AG04450 (cell line): ENCODE measurements at places on chromosomes 2 and 18. TPM values are rescaled to one million over a fixed set of nuclear protein-coding genes. Genes with fewer than 3 reads are reported as not detected.

Gene POLR1B
- 11.3 and 12.4 TPM in 2 replicates for polyA plus RNA-seq

DNA sequence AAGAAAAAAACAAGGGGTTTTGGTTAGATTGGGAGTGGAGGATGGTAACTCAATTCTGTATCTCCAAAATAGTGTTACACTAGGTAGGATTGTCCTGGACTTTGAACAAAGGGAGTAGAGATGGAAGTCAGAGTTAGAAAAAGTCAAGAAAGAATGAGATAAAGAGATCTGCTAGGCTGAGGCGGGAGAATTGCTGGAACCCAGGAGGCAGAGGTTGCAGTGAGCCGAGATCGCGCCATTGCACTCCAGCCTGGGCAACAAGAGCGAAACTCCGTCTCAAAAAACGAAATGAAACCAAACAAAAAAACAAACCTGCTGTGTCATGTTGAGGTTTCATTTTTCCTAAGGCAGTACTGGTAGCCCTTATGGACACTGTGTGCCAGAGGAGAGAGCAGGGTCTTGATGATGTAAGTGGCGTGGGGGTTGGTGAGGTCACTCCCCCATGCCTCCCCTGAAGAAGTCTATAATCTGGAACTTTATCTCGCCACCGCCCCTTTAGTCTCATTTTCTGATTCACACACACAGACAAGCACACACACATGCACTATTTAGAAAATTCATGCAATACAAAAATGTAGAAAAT lies 10.5 kb downstream of the DRC1 start:
- no peak for DNase-seq

DNA sequence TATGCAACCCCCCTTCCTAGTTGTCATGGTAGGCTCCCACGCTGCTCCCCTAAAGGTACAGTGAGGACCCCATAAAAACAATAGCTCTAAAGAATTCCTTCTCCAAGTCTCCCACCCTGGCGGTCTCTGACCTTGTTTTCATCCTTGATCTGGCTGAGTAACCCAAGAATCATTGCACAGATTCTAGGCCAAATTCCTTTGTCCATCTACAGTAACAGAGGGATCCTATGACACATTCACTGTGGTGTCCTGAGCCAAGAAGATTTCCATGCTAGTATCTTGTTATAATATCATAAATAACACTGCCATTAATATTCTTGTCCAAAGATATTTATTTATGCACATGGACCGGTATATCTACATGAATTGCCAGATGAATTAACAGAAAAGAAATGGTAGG lies 240.2 kb downstream of the CYP26B1 start:
- no peak for DNase-seq

Gene GALNT3
- polyA plus RNA-seq = 1.9 and 2.3 TPM in 2 replicates

- no peak for DNase-seq
These were observed 60.5 kb upstream of the PELI1 start for GRCh38 chr2:64204703-64205102.

- DNase-seq = no peak
These were observed 17.5 kb upstream of the DPP4 start for GRCh38 chr2:162091325-162092007.

Gene LMAN1
- 110 and 159 TPM in 2 replicates for polyA plus RNA-seq

Gene MAP3K19
- not detected in 2 replicates for polyA plus RNA-seq

DNA sequence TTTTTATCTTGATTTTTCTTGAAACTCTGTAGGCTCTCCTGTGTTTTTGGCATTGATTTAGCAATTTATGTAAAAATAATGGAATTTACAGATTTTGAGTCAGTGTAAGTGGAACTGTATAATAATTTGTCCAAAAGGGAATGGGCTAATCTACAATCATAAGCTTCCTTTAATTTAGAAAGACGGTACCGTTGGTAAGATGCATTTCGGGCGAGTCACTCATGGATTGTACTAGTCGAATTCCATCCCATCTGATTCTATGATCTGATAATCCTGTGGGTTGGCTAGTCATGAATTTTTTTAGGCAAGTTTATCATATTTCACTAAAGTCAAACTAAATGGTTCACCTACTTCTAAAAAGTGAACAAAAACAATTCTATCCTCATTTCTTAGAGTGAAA lies 133.4 kb downstream of the ZNF407 start:
- DNase-seq = peak; percentile 48

- no peak for DNase-seq
These were observed 4.4 kb downstream of the ADRA2B start for GRCh38 chr2:96111823-96112500.

Gene LRRFIP1
- 55.2 and 71.1 TPM in 2 replicates for polyA plus RNA-seq

Gene PIGN
- polyA plus RNA-seq = 25.1 and 33.7 TPM in 2 replicates

DNA sequence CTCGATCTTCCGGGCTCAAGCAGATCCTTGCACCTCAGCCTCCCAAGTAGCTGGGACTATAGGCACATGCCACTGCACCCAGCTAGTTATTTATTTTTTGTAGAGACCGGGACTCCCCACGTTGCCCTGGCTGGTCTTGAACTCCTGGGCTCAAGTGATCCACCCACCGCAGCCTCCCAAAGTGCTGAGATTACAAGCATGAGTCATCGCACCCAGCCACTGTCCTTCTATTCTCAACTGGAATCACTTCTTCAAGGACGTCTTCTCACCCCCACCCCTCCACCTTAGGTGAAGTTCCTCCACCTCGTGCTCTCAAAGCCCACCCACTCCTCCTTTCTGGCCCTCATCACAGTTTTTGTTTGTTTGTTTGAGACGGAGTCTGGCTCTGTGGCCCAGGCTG lies 54.0 kb upstream of the REL start:
- DNase-seq = no peak

DNA sequence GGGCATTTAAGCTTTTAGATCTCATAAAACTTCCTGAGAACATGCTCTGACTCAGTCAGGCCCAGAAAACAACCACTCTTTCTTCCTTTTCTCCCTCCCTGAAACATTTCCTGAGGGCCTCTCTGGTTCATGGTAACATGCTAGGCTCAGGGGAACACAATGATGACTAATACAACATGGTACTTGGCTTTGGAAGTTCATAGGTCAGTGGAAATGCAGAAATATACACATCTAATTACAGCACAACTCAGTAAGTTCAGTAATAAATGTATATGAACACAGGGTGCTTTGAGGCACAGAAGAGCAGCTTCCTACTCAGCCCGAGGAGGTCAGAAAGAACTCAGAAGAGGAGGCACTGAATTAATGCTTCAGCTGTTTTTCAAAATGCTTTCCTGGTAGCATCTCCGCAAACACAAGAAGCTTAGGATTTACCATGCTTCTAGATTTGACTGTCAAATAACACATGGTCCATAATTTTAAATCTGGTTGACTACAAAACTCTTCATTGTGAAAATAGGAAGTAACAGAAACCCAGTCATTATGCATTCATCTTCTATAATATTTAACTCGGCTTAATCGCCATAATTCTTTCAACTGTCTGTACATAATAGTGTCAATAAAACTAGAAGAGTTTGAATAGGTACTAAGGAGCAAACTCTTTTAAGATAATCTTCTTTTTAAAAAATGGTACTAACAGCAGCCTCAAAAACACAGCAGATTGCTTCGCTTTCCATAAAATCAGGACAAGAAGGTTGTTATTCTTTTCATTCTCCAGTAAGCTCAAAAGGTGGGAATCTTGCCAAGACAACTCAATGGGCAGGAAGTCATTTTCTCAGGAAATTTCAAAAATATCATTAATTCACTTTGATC lies 251.3 kb downstream of the DLGAP1 start:
- no peak for DNase-seq

DNA sequence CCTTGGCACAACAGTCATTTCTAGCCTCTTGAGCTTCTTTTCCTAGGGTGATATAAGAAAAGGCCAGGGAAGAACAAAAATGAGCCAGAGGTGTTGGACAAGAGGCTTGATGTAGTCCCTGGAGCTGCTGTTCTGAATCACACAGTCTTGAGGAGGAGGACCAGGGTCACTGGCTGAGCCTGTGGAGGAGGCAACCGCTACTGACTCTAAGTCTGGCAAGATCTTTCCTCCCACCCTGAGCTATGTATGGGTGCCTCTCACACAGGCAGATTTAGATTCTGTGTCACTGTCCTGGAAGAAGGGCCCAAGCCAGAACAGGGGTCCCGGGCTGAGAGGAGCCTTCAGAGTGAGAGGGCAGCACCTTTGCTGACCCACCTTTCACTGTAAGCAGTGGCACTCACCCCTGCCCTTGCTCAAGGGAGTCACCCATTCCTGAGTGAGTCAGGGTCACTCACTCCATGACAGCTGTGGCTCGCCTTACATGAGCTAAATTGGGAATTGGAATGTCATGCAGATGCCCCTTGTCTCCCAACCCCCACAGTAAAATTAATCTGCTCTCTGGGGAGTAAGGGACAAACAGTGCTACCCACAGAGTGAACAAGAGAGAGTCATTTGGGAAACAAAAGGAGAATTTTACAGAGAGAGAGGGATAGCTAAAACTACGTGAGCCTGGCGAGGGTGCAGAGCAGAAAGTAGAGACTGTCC lies at the start of gene TRIM54:
Gene TRIM54 (plus strand): TSS at position 575 of the 705 bp plus-strand sequence. CDS start 303 bp downstream, outside the sequence.
- no peak for DNase-seq

DNA sequence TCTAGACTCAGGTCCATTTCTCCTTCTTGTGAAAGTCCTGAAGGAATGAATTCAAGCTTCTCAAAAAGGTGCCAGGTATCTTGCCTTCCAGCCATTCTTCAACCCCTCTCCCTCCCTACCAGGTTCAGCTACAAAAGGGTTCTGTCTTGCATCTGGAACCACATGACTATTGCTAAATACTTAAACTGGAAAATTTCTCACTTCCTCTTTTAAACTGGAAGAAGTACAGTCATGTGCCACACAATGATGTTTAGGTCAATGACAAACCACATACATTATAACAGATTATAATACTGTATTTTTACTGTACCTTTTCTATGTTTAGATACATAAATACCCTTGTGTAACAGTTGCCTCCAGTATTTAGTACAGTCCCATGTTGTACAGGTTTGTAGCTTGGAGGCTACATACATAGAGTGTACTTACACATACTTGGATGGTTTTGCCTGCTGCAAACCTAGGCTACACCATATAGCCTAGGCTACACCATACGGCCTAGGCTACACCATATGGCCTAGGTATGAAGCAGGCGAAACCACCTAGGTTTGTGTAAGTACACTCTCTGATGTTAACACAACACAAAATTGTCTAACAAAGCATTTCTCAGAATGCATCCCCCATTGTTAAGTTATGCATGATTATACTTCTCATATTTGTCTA lies 142.0 kb upstream of the DNMT3A start:
- no peak for DNase-seq

Gene HTR2B
- polyA plus RNA-seq = 1.2 TPM in 2 replicates

Gene ACKR3
- 0.05 and 0.07 TPM in 2 replicates for polyA plus RNA-seq

DNA sequence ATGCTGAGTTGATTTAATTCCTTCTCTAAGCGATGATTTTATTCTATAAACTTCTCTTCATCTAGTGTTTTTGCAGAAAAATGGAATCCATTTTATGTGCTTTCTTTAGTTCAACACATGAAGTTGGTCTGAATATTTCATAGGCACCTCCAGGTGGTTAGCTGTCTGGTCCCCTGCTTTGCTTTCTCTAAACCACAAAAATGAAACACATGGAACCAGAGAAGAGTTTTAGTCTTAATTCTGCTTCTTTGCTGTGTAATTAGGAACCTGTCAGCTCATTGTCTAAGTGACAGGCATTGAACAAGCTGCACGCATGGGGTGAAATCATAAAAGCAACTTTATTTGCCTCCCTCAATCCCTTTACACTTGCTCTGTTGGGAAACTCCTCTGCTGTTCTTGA lies 150.4 kb downstream of the PIK3C3 start:
- no peak for DNase-seq

- no peak for DNase-seq
These were observed 5.7 kb upstream of the C2orf80 start for GRCh38 chr2:208195531-208195930.

DNA sequence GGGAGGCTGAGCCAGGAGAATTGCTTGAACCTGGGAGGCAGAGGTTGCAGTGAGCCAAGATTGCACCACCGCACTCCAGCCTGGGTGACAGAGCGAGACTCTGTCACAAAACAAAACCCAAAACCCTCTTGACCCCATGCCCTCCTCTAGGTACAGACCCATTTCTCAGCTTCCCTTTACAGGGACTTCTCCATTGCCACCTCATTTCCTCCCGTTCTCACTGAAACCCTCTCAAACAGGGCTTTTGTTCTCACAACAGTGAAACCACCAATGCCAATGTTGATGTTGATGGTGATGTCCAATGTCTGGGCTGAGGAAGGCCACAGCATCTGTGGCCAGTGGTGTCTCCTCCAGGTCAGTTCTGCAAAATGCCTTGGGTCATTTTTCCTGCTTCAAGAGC lies 69.0 kb upstream of the ZCCHC2 start:
- no peak for DNase-seq

DNA sequence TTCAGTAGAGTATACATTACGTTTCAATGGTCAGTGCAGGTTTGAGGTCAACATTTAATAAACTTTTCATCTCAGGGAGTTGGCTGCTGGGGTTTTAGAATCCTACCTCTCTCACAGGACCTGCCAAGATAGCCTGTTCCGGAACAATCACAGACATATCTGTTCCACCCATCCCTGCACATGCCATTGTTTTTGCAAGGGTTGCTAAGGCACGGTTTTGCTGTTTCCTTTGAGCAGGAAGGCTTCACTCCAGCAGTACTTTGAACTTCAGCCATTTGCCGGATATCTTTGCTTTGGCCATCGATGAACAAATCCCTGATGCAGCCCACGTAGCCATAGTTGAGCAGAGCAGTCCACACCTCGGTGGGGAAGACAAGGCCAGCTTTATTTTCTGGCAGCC lies 493.8 kb downstream of the NRXN1 start:
- no peak for DNase-seq

DNA sequence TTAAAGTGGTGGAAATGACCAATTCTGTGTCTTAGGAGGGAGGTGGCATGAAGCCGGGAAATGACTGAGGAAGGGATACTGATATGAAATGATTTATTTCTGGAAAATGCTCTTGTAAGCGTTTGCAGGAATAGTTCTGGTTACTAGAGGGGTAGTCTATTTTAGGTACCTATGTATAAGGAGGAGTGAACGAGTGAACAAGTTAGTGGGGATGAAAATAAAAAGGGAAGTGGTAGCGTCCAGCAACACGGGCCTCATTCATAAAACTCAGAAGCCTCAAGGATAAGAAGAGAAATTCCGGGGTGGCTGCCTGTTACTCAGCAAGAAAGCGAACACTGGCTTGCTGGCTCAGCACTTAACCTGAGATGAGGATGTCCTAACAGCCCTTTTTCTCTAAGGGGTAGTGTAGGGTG lies 303.3 kb downstream of the NCKAP5 start:
- no peak for DNase-seq

Gene UCN
- polyA plus RNA-seq = 0.40 TPM in 1 of 2 replicates, not detected in the other

Gene SATB2
- polyA plus RNA-seq = 5.0 and 5.3 TPM in 2 replicates
